Neural crest cell (in vitro differentiated cells): ENCODE measurements at places on chromosomes 6 and 20.

- DNase-seq: no peak
These were observed 149.1 kb downstream of the RIMS1 start for GRCh38 chr6:72035486-72035885.

DNA sequence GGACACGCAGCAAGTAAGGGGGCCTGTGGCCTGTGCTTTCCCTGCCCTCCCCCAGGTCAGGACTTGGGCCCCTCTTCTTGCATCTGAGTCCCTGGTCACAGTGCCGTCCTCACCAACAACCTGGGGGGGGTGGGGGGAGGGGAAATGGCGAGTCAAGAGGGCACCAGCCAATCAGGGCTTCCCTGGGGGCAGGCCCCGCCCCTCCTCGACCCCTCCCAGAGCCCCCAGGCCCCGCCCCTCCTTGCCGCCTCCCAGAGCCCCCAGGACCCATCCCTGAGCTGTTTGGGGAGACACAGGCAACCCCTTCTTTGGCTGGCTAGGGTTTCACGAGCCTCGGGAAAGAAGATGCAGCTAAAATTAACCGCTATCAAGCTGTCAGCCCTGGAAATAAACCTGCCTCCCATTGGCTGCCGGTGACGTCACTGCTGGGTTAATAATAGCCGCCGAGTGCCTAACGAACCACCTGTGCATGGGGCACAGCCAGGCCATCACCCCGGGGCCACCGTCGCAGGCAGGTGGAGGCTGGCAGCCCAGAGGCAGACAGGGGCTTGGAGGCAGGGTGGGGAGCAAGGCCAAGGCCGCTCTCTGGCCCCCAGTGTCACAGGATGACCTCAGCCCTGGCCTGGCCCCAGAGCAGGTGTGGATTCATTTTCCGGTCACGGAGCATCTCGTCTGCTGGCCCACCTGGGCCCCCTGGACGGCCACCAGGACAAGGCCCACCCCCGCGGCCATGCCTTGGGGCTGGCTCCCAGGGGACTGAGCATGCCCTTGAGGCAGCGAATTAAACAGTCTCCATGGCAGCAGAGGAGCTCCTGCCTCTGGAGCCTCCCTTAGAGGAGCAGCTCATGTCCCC, 3.2 kb upstream of the EEF1A2 start:
- no peak for DNase-seq

GRCh38 chr6:1579096-1579495, 30.6 kb upstream of the FOXC1 start:
- DNase-seq: no peak

DNA sequence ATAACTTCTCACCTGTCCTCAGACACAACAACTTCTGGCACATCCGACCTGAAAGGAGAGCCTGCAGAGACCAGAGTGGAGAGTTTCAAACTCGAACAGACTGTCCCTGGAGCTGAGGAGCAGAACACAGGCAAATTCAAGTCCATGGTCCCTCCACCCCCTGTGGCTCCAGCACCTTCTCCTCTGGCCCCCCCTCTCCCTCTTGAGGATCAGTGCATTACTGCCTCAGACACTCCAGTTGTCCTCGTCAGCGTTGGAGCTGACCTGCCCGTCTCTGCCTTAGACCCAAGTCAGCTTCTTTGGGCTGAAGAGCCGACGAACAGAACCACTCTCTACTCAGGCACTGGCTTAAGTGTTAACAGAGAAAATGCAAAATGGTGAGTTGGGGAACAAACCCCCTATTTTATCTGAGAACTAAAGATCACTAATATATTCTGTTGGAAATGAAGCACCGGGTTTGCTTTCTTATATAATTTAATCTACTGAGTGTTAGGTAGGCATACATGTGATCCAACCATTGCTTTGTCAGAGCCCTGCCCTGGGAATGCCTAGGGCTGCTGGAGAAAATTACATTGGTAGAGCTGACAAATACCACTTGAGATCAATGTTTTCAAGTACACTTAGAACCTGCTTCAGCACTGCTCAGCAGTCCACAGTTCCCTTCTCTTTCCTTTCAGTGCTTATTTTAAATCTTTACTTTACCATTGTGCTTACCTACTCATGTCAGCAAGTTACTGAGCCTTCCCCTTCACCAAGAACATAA, 77.5 kb upstream of the LTV1 start:
- DNase-seq: no peak

GRCh38 chr6:12645941-12646340, 70.6 kb upstream of the PHACTR1 start:
- no peak for DNase-seq

DNA sequence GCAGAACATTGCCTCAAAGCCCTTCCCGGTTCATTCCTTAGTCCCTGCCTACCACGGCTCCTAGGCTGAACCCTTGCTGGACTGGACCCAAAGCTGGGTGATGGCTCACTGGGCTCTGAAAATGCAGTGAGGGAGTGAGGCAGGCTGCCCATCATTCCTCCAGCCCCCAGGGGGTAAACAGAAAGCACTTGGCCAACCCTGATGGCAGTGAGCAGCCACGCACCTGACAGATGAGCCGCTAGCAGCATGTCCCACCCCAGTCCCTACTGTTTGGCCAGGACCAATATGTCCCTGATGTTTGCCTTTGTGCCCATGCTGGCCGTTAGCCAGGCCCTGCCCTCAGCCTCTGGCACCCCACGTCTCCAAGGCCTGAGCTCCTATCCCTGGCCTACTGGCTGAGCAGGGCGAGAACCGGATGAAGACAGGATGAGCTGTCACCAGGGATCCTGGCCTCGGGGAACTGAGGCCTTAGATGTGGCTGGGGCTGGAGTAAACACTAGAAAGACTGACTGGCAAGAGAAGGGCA, 19.4 kb upstream of the BAK1 start:
- no peak for DNase-seq

DNA sequence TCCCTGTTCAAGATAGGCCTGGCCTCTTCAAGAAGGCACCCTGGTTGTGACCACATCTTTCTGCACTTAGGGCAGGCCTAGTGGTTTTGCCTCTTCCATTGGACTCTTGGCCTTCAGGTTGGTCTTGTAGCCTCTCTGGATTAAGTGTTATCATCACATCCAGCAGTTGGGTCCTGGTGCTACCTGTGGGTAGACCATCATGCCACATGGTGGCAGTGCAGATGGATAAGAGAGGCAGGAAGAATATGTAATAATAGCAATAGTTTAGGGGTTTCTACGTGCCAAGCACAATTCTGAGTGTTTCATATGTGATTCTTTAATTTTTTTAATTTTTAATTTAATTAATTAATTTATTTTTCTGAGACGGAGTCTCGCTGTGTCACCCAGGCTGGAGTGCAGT, 28.5 kb upstream of the SNRPB2 start:
- no peak for DNase-seq

GRCh38 chr6:7424967-7425807, 35.6 kb downstream of the RIOK1 start:
- no peak for DNase-seq

DNA sequence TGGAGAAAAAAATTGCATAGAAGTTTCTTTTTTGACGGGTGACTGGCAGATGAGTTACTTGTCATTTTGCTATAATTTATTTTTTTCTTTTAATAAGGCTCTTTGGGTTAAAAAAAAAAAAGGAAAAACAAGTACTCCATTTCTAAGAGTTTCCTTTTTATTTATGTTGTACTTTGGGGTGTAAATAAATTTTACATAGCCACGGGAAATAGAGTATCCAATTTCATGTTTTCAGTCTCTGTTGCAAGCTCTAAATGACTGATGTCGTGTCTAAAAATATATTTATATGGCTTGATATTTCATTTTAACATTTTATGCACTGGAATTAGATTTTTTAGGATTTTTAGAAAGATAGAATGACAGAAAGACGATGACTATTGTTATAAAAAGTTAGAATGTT, 3.4 kb downstream of the EYA4 start:
- DNase-seq: no peak

GRCh38 chr20:19181552-19181951, 30.9 kb upstream of the SLC24A3 start:
- no peak for DNase-seq

GRCh38 chr6:15501826-15502445, 160.9 kb downstream of the DTNBP1 start:
- no peak for DNase-seq

DNA sequence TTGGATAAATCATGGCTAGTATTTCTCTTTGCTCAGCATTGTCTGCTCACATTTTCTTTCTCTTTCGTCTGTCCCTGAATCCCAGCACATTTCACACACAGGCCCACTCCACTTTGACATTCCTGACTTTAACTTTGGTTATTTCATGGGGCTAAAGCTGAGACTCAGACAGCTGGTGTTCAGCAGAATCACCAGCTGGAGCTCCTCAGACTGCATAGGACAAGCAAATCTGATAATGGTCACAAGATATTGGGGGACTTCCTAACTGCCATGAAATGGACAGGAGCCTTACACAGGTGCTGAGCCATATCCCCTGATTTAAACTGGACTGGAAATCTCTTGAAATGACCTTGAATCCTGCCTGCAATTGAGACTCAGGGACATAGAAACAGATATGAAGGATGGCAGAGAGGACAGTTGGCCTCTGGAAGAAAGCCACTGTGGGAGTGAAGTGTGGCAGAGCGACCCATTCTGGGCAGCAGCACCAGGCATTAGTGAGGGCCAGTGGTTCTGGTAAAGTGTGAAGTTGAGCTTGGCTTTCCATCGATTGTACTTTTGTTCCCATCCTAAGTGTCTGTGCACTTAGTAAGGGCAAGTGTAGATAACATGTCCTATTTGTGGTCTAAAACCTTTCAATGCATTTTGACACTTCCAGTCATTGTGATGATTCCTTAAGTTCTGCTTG, 10.0 kb upstream of the IFNGR1 start:
- no peak for DNase-seq

DNA sequence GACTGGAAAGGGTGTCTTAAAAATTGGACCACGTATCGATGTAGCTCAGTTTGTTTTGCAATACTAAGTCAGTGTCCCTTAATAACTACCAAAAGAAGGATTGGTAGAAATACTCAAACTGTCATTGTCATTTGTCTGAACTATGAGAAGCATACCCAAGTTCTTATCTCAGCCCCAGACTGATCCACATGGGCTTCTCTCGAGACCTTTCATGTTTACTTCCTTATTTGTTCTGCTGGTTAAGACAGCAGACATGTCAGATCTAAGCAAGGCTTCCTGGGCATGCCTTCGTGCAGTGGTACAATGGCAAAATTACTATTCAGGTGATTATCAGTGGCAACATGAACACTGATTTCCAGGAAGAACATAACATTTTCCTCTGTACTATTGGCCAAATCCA, 211.1 kb upstream of the PHACTR1 start:
- no peak for DNase-seq

- no peak for DNase-seq
These were observed 8.9 kb upstream of the ERVFRD-1 start for GRCh38 chr6:11120271-11121005.

DNA sequence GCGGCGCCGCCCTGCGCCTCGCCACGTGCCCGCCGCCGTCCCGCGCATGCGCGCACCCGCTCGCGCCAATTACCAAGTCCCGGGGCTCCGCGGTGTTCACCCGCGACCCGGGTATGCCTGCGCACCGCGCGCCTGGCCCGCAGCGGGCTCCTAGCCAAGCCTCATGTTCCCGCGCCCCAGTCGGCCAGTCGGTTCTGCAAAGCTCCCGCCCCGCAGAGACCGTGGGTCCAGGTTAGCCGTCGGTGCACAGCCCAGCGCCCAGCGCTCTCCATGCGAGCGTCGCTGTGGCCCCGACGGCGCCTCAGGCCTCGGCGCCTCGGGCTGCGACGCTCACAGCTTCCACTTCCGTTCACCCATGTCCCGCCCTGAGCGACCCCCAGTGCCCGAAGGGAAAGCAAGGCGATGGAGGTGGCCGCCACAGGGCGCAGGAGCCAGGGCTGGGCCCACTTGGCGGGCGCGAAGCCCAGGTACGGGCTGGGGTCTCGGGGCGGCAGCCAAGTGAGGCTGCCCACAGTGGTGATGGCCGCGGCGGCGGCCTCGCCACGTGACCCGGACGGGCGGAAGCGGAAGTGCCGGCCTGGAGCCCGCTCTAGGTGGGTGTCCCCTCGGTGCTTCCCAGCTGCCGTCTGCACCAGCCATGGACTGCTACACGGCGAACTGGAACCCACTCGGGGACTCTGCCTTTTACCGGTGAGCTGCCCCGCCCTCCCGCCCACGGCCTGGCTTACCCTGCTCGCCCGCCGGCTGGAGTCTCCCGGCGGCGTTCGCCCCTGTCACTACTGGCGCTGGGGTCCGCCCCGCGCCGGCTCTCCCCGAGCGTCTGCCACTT, at the start of the genes PCED1A and VPS16:
TSS of gene PCED1A (minus strand) at position 518 of the 829 bp plus-strand sequence. CDS start 743 bp downstream, outside the sequence.
TSS of gene VPS16 (plus strand) at position 608 of the 829 bp plus-strand sequence. CDS start at position 638, 30 bp downstream.
- peak; percentile 79 for DNase-seq

GRCh38 chr6:26097268-26097875, 10.1 kb downstream of the HFE start:
- DNase-seq: peak; percentile 50

DNA sequence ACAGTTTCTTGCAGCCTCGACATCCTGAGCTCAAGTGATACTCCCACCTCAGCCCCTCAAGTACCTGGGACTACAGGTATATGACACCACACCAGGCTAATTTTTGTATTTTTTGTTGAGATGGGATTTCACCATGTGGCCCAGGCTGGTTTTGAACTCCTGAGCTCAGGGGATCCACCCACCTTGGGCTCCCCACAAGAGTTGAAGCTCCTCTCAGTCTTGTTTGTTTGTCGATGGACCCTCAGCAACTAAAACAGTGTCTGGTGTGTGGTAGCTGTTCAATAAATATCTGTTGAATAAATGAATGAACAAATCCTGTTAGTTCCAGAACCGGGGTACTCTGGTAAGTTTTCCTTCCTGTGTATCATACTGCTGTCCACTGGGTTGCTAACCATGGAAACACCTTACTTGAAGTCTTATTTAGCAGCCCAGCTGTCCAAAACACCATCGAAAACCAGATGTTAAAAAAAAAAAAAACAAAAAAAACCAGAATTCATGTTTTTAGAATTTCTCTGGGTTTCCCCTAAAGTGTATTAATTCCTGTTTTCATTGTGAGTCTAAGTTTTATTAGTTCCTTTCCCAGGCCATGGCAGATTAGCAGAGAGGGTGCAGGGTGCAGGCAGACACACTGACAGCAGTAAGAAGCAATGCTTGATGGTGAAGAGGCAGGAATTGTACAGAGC, 7.8 kb upstream of the EZR start:
- DNase-seq: no peak

DNA sequence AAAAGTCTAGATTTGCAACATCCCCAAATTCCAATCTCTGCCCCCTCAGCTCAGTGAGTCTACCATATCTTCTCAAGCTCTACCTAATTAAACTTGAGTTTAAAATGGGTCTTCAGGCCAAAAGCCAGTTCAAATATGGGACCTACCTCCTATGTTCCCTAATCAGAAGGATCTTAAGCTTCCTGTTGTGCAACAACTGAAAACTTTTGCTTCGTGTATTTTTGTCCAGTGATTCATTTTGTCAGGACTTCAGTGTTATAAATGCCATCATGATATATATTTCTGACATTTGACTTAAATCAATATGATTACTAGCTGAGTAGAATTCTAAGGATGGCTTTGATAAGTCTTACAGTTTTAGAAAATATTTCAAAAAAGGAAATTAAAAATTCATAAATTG, 622.6 kb upstream of the PTCHD4 start:
- DNase-seq: no peak
